ENCODE measurements at places on chromosomes 2 and 18.

DNA sequence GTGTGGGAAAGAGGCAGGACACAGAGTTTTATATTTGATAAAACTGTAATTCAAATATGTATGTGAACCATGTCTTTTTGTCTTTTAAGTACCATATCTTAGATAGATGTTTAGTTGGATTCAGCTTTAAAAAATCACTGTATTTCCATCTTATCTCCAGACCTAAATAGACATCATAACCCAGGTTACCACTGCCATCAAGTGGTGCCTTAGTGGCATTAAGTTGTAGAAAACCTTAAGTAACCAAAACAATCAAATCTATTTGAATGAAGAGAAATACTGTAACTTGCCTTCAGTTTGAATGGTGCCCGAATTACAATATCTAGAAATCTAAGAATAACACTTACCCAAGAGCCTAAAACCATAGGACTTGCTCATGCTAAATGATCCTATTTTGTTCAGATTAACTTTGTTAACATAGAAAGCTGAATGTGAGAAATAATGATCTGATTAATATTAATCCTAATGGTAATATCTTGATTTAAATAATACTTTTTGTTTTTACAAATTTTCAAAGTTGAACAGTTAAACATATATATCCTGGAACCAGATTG is 92.5 kb upstream of the MAP2 start:
- DNase-seq = no peak

DNA sequence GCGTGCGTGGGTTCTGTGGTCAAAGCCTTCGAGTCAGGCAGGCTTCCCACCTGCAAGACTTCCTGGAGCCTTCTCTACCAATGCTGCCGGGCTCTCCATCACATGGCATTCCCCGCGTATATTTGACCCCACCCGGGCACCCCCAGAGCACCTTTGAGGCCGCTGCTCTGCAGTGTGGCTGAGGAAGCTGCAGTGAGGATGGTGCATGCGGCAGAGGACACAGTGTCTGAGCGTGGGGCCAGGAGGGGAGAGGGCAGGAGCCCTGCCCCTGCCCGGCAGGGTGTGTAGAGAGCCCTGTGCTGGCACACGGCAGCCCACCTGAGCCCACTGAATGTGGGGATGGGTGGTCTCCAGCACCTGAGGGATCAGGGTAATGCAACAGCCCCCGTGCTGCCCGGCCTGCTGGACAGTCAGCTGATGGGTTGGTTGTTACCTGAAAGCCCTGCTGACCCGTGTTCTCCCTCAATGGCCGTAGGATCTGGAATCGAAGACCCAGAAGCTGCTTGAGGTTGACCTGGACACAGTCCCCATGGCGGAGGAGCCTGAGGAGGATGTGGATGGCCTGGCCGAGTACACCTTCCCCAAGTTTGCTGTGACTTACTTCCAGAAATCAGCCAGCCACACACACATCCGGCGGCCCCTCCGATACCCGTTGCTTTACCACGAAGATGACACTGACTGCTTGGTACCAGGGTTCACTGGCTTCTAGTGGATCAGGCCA is 36.8 kb upstream of the GPR17 start:
- DNase-seq = no peak

GRCh38 chr2:98378901-98379300 is 32.6 kb downstream of the CNGA3 start:
- no peak for DNase-seq

- DNase-seq = peak; percentile 39
Observed at GRCh38 chr2:25951071-25951547, 31.2 kb downstream of the KIF3C start.

DNA sequence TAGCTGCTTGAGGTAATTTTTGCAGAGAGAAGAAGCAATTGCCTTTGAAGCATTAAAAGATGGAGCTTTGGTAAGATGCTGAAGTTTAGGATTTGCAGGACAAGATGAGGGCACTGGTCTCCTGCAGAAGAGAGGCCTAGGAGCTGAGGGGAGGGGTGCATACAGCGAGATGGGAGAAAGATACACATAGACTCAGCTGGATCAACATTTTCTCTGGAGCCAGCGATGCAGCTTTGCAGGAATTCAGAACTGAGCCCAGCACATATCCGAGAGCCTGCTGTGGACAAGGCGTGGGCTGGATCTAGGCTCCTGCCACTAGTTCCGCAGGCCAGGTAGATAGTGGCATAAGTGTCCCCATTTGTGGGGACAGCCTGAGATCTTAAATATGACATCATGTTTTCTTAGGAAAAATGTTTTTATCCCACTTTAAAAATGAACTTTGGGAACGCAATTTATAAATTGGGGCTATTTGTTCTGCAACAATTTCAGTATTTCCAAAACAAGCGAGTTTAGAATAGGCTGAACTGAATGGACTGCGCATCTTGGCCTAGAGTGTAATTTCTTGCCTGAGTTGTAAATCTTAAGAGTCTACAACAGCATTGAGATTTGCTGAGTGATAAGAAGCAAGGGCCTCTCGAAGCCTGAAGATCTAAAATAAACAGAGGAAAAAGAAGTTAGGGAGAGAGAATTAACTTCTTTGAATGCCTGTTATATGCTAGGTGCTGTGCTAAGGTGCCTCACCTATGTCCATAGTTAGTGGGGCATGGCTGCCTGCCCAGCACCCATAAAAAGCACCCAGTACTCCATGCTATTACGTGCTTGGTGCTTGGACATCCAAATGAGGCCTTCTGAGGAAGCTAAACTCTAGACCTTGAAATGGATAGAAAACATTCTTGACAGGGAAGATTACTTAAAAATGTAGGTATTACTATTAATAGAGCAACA is 17.3 kb downstream of the GRHL1 start:
- DNase-seq = no peak

DNA sequence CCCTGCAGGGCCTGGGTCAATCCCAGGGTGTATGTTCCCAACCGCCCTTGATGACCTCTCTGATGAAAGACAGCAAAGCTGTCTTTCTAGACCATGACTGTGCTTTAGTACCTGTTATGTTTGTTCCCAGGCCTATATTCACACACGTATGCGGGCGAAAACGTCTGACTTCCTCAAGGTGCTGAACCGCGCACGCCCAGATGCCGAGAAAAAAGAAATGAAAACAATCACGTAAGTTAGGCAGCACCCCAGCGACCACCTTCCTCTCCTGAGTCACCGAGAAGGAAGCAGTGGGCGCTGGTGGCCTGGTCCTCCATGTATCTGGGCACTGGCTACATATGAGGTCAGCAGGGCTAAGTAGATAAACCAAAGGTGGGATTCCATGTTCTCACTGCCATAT is 11.1 kb upstream of the GPBAR1 start:
- no peak for DNase-seq

DNA sequence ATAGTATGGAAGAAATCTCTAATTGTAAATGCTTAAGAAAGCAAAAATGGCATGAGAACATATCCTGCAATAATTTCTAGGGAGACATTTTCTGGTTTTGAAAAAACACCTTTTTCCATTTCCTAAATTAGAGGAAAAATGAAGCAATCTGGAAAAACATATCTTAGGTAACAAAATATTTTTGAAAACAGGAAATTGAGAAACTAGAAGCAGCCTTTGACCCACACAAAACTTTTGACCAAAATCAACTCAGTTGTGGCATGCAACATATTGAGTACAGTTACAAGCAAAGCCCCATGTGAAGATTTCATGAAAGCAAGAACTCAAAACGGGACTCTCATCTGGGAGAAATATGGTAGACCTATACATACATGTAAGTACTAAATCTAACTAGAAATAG is 28.6 kb upstream of the CHAC2 start:
- DNase-seq = no peak

DNA sequence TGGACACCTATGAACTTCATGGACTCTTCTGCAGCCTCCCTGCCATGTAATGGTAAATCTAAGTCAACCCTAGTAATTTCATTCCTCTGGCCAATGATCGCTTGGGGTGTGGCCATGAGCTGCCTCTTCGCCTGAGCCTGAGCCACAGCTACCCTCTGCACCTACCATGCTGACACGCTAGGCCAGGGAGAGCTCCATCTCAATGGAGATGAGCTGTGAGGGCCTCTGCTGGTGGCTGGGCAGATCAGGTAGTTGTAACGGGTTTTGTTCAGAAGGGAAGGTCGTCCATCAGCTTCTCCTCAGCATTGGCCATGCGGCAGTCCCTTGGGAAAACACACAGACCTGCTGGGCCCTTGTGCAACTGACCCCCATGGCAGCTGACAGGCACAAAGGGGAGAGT is 24.4 kb downstream of the MPHOSPH10 start:
- DNase-seq = no peak

GRCh38 chr2:6410313-6410712 is 455.4 kb downstream of the CMPK2 start:
- no peak for DNase-seq

- no peak for DNase-seq
Observed at GRCh38 chr2:39385172-39385571, 51.9 kb downstream of the MAP4K3 start.

DNA sequence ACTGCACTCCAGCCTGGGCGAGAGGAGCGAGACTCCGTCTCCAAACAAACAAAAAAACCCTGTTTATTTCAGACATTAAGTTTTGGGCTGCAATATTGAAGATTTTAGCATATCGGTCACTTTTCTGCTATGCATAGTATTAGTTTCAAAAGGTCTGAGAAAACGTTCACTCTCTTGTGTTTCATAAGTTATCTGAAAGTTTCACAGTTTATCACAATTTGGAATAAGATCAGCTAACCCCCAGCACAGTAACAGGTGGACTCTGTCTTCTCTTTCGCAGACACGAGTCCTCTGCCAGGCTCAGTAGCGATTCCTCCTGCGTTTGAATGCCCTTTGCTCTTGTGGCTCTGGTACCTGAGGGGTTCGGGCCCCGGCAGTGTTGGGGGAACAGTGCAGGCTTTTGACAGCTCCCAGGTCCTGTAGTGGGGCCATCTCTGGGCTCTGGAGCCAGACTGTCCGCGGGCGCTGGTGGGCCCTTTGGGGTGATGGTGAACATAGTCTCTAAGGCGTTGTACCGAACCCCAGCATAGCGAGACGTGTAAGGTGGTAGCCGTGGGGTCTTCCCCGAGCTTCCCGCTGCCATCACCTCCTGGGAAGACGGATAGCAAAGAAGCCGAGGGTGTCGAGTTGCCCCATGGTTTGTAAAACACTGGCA is 20.4 kb downstream of the NFATC1 start:
- no peak for DNase-seq

GRCh38 chr2:126914811-126915500 is 16.3 kb downstream of the TEX51 start:
- DNase-seq = no peak

- no peak for DNase-seq
Observed at GRCh38 chr18:31246460-31246859, 71.5 kb upstream of the DSG1 start.

DNA sequence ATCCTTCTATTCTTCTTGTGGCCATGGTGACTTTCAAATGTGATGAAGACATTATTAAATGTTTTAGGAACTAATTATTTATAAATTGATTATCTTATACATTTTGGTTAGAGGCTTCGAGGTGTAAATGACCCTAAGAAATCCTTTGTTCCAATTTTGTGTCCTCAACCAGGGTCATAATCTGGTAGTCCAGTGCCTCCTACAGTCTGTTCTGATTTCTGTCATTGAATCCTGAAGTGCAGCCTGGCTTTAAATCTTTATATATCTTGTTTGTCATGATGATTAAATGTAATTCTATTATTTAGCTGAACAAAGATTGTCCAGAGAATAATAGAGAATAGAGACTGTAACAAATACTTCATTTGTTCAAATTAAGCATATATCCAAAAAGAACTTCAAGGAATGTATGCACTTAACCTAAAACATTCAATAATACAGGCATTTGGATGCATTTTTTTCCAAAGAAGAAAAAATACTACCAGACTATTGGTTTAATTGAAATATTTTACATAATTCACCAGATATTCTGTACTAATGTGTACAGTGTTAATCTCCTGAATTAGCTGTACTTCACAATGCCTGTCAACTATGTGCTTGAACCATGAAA is 89.8 kb downstream of the PRPF40A start:
- DNase-seq = no peak

DNA sequence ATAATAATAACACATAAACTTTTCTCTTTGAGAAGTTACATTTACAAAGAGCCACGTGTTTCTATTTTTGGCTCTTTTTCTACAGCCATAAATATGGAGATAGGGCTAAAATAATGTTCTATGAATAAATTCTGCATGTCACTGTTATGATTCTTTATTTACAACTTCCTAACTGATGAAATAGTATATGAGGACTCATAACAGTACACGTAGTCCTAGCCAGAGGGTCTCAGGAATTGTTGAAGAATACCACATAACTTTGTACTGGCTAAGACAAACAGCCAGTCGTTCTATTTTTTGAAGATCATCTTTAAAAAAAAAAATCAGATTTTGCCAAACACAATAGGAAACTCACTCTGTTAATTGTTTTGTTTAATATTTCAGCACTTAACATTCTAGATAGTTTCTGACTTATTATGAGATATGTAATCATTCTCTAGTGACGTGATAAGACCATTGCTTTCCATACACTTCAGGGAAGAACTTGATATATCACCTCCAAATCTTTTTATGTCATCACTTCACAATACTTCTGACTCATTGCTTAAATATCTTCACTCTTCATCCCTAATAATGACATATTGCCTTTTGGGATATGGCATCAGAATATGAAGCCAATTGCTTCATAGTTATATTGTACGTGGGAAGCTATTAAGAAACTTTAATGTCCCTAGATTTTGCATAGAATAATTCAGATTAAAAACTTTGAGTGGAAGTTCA is 256.1 kb downstream of the XIRP2 start:
- DNase-seq = no peak

DNA sequence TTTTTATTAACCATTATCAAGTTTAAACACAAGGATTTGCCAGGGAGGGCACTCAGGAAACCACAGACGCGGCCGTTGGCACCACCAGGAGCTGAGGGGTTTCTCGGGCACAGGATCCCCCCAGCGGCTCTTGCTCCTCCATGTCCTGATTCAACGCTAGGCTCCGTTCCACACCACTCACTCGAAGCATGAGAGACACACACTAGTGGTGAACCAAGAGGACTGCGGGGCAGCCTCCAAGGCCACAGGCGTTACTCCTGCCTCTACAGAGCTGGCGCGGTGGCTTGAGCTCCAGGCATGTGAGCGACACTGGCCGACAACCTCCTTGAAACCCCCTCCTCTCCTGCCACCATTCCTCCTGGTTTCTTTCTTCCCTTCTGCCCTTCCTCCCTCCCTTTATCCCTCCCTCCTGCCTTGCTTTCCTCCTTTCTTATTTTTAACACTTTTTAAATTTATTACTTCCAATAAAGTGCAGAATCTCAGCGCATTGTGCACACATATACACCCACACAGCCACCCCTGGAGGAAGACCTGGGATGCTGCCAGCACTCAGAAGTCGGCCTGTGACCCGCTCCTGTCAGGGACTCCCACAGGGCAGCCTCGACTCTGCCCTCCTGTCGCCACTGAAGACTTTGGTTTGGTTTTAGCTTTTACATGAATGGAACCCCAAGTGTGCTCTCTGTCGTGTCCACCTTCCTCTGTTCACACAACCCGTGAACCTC is 21.7 kb downstream of the COX7A2L start:
- no peak for DNase-seq

- no peak for DNase-seq
Observed at GRCh38 chr2:137187216-137187615, 421.9 kb downstream of the THSD7B start.

DNA sequence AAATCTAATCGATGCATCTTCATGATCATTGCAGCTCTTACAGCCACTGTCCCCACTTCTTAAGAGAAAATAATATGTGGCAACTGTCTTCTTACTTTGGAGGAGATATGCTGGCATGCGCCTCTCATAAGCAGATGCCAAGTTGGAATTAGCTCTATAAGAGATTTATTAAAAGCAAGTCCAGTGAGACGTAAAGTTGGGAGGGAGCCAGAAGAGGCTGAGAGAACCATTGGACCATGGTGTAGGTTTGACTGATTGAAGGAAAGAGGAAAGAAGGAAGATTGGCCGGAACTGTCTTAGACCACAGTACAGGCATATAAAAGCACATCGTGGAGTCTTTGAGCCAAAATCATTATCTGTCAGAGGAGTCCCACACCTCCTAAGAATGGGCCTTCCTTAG is 265.7 kb upstream of the ZC3H15 start:
- DNase-seq = no peak

Measured in stimulated activated CD8-positive, alpha-beta memory T cell treated with anti-CD3 and anti-CD28 coated beads, Interleukin-7, amount 100 ng/mL, for 48 hours (primary cell).